EL (cell line): ENCODE measurements at places on chromosomes 4 and X.
A peak's percentile ranks its signal among the peaks of the same experiment; 100 is the strongest.

DNA sequence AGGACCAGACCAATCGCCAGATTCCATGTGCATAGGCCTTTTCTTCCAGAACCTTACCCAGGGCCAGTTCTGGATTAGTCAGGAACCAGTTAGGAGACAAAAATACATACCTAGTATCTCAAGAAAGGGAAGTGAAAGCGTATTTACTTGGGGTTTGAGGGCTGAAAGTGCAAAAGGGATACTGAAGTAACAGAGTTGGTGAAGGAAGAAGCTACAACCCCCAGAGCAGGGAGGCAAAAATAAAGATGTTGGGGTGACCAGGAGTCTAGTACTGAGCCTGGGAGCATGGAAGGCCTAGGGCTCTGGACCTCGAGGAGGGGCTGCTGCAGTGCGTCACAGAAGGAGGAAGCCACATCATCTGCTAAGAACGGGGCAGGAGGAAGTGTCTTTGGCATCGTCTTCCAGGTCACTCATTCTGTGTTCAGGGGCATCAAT, 38.3 kb downstream of the TKTL1 start:
- no peak for DNase-seq

GRCh38 chrX:51155566-51155965, 177.1 kb upstream of the NUDT10 start:
- DNase-seq: no peak

- DNase-seq: no peak
Observed at GRCh38 chrX:1488141-1488540, 35.4 kb upstream of the ASMTL start.

DNA sequence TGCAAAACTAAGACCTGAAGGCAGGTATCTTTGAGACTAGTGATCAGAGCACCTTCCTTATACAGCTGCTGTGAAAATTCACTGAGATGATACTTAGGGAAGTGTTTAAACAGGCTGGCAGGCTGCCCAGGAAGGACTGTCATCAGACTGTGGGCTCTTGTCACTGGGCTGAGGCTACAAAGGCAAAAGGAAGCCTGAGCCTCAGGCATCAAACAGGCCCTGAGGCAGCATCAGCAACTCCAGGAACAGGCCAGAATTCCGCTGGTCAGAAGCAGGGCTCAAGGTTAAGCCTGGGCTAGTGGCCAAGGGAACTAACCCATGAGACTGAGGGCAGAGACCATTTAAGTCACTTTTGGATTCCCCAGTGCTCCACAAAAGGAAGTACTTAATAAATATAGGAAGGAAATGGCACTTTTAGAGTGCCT, 12.8 kb downstream of the PJA1 start:
- peak; percentile 57 for DNase-seq

GRCh38 chr4:150316332-150317205, 238.3 kb downstream of the DCLK2 start:
- no peak for DNase-seq

GRCh38 chr4:41359422-41359775, 102.7 kb downstream of the UCHL1 start:
- DNase-seq: no peak

GRCh38 chrX:1925053-1925481, 310.2 kb downstream of the ASMT start:
- no peak for DNase-seq

- DNase-seq: no peak
Observed at GRCh38 chrX:75335127-75335458, 61.2 kb downstream of the UPRT start.

GRCh38 chrX:45806410-45807121, 605.9 kb upstream of the DIPK2B start:
- peak; percentile 88 for DNase-seq

GRCh38 chrX:108224727-108225621, 133.4 kb downstream of the ATG4A start:
- DNase-seq: peak; percentile 33

DNA sequence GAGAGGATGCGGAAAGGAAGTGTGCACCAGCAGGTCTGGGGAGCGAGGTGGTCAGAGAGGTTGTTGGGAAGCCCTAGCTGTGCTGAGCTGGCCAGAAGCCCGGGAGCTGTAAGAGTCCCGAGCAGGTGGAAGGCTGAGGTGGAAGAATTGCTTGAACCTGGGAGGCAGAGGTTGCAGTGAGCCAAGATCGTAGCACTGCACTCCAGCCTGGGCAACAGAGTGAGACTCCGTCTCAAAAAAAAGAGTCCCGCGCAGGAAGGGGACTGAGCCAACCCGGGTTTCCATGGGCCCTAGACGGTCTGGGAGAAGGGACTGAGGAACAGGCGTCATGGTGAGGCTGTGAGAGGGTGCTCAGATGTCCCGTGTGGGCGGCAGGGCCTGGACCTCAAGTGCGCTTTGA, 12.7 kb upstream of the FGFR3 start:
- no peak for DNase-seq

DNA sequence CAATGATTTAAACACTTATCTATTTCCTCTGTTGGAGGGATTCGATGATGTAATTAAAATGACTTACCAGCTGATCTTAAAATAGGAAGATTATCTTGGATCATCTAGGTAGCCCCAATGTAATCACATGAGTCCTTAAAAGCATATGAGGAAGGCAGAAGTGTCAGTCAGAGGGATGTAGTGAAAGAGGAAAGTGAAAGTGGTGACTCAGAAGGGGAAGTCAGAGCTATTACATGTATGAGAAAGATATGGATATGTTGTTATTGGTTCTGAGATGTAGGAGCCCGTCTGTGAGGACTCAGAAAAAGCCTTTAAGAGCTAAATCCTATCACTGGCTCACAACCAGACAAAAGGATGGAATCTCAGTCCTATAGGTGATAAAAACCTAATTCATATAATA, 456.4 kb downstream of the DACH2 start:
- no peak for DNase-seq

DNA sequence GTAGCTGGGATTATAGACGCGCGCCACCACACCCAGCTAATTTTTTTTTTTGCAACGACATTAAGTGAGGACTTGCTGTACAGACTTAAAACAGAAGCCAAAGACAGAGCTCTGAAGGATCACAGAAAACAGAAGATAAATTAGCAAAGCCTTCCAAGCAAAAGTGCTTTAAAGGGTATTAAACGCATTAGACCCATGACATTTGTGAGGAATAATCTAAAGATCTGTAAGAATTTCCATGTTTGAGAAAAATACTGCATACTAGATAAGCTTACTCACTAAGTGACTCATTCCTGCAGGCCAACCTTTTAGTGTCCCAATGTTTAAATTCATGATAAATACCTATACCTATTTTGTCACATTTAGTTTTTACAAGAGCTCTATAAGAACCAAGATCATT, 27.4 kb downstream of the SMARCA1 start:
- peak; percentile 43 for DNase-seq

DNA sequence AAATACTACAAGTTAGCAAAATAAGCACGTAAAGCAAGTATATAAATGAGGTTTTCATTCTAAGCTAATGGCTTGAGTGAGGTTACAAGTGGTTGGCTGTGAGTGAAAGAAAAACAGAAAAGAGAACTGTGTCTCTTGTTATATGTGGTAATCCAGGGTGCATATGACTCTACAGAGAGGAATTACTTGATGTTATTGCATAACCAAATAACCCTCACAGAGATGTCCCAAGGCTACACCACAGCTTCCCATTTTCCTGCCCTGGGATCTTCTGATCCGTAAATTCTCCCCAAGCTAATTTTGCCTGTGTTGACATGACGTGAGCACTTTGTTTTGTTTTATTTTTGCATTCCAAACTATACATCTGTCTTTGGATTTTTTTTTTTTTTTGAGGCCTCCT, 470.0 kb upstream of the INTU start:
- peak; percentile 87 for DNase-seq

DNA sequence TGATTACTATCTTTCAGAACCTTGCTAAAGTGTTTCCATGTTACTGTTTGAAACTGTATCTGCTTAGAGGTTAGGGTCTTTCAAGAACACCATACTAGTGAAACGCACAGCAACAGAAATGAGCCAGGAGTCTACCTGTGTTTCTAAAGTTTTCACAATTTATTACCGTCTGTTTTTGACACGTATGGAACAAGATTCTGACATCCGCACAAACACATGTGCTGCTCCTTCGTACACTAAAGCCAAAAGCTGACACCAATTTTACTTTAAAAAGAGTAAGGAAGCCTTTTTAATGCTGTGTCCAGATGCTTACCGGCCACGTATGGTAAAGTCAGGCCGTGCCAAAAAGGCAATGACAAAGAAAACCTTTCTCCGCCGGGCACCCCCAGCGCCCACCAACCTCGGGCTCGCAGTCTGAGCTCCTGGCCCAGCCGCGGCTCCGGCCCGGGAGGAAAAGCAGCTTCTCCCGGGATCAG, 532 bp downstream of the RPS4X start:
- no peak for DNase-seq

DNA sequence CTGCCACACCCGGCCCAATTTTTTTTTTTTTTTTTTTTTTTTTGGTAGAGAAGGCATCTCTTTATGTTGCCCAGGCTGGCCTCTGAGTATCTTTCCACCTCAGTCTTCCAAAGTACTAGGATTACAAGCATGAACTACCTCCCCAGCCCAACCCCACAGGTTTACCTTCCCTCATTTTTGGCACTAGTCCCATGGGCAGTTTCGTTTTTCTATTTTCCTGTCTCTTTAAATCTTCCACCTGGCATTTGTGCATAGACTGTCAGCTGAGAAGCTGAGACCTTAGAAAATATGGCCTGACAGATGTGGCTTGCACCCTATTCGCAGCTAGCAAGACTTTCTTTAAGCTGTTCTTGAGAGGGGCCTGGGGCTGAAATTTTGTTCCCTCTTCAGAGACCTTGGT, 27.9 kb downstream of the TNIP2 start:
- no peak for DNase-seq

DNA sequence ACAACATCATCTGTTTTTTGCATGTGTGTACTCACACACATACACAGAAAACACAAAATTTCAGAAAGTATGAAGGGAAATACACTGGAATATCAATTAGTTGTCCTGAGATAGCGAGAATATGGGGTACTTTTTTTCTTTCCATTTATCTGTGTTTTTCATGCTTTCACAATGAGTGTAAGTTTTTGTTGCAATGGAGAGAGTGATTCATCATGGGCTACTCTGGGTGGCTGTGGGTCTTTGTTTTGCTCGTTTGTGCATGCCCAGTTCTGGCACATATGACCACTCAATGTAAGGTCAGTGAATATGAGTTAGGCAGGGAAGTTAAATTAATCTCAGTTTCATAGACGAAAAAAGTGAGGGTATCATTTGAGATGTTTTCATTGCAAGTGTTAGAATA, 26.9 kb downstream of the XK start:
- no peak for DNase-seq

DNA sequence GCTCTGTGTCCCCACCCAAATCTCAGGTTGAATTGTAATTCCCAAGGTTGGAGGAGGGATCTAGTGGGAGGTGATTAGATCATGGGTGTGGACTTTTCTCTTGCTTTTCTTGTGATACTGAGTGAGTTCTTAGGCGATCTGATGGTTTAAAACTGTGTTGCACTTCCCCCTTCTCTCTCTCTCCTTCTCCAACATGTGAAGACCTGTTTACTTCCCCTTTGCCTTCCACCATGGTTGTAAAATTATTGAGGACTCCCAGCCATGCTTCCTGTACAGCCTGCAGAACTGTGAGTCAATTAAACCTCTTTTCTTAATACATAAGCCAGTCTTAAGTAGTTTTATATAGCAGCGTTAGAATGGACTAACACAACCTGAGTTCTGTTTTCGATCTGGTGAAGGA, 738.2 kb downstream of the ARAP2 start:
- no peak for DNase-seq

GRCh38 chrX:124348885-124349453, 2.6 kb downstream of the SH2D1A start:
- no peak for DNase-seq

- DNase-seq: no peak
Observed at GRCh38 chr4:161650812-161651211, 513.0 kb downstream of the FSTL5 start.

- no peak for DNase-seq
Observed at GRCh38 chr4:154472858-154473257, 18.7 kb downstream of the DCHS2 start.

DNA sequence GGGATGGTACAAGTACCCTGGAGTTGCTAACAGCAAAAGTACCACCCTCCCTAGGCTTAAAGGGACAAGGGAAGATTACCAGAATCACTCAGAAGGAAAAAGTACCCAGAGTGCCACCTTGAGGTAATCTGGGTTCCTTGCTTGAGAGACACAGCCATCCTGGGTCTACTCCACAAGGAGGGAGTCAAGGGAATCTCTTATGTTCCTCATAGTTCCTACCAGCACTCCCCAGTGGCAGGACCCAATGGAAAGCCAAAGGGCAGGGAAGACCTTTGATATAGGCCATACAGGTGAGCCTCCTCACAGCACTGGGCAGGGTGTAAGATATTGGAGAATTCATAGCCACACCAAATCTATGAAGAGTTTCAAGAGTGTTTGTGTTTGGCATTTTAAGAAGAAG, 5.7 kb downstream of the IL2 start:
- DNase-seq: peak; percentile 19

- peak; percentile 66 for DNase-seq
Observed at GRCh38 chrX:139739138-139739537, 31.2 kb upstream of the MCF2 start.

- DNase-seq: no peak
Observed at GRCh38 chr4:38195911-38196310, 235.7 kb downstream of the PTTG2 start.

GRCh38 chr4:4647041-4647440, 105.2 kb upstream of the STX18 start:
- DNase-seq: peak; percentile 45

- DNase-seq: no peak
Observed at GRCh38 chrX:48890934-48891401, 6.6 kb downstream of the TIMM17B start.

GRCh38 chrX:100674705-100675104, 30.7 kb downstream of the SRPX2 start:
- DNase-seq: no peak

GRCh38 chr4:17619416-17620105, 5.1 kb downstream of the MED28 start:
- peak; percentile 12 for DNase-seq

DNA sequence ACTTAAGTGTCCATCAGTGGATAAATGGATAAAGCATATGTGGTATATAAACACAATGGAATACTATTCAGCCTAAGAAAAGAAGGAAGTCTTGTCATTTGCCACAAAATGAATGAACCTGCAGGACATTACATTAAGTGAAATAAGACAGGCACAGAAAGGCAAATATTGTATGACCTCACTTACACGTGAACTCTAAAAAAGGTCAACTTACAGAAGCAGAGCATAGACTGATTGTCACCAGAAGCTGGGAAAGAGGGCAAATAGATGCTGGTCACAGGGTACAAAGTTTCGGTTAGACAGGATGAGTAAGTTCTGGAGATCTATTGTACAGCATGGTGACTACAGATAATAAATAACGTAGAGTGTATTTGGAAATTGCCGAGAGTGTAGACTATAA, 247.7 kb downstream of the RAB28 start:
- no peak for DNase-seq

DNA sequence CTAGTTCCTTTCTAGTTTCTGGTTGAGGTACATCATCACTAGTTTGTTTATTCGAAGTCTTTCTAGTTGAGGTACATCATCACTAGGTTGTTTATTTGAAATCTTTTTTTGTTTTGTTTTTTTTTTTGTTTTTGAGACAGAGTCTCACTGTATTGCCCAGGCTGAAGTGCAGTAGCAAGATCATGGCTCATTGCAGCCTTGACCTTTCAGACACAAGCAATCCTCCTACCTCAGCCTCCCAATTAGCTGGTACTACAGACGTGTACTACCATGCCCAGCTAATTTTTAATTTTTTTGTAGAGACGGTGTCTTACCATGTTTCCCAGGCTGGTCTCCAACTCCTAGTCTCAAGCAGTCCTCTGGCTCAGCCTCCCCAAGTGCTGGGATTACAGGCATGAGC, 54.9 kb downstream of the CEP135 start:
- DNase-seq: no peak

GRCh38 chrX:13013363-13014110, 30.9 kb downstream of the FAM9C start:
- no peak for DNase-seq
